NCI-H1436 treated with DMSO at 0.1 percent for 48 hours (cell line): ENCODE measurements at places on chromosomes 7 and 10.

DNA sequence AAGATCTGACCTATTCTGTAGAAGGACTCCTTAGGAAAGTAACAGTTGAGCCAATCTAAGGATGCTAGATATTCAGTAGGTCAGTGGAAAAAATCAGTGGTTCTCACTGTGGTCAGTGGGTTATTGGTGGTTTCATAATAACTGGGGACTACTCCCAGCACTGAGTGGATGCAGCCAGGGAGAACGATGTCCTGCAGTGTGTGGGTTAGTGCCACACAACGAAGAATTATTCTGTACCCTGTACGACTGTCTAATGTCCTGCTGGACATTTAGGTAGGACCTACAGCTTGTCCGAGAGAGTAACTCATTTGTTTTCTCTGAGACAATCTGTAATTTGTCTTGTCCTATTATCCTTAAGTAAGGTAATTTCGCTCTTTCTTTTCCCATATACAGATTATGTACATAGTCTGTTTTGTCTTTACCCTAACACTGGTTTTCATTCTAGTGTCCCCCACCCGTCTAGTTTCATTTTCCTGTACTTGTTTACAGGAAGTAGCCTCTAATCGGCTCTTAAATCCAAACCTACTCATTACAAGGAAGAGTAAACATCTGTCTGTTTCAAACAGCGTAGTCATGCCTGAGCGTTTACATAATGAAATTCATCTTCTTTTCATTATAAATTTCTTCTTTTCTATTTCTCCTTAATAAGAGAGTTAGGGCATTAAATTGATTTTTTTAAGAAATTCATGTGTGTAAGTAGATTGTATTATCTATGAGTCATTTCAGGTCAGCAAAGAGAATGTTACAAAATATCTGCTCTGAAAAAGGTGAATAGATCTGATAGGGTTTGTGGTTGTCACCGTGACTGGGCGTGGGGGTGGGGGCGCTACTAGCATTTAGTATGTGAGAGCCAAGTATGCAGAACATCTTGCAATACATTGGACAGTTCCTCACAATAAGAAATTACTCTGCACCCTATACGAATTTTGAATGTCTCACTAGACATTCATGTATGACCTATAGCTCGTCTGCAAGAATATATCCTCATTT is 8.3 kb upstream of the ZC3HAV1L start:
- peak; percentile 6 for DNase-seq

- DNase-seq: no peak
Observed at GRCh38 chr7:142248-142941, 50.0 kb upstream of the FAM20C start.

DNA sequence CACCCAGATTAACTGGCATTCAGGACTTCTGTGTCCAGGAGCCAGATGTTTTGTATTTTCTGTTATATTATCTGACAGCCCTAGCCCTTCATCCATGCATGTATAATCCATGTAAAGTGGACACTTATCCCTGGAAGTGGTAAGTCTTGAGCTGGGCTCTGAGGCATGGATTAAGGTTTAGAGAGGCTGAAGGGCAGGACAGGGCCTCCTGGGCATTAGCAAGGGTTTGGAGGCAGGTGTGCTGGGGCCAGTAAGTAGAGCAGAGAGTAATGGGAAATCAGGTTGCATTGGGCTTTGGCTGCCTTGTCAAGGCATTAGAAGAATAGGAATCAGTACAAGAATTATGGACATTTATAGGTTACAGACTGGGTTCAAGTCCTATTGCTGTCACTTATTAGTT is 138.0 kb downstream of the DYNC1I1 start:
- DNase-seq: no peak

GRCh38 chr7:149867762-149868622 is 5.8 kb upstream of the ATP6V0E2 start:
- no peak for DNase-seq

DNA sequence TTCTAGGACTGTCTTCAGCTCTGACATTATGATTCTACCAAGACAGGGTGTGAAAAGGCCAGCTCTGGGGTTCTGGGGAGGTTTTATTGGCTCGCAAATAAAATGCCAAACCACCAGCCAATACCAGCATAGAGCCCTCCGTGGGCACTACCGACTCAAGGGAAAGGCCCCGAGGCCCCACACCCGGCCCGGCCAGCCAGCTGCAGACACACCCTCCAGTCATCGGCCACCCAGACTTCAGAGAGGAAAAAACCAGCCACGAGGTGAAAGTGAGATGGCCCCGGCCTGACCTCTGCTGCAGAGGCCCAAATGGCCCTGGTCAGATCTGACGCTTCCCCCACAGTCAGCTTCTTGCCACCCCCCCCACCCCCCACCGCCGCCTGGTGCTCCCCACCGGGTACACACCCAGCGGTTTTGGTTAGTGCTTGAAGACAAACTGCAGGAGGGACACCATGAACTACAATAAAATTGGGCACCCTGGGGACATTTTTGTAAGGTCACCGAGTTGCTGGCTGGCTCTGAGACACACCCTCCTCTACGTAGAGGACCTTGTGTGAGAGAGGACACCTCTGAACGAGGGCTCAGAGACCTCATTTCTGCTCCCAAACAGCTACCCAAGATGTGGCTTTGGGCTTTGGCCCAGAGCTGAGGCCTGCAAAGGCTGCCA is 79.9 kb downstream of the PRKAG2 start:
- no peak for DNase-seq

- DNase-seq: no peak
Observed at GRCh38 chr10:86222336-86222650, 144.3 kb downstream of the GRID1 start.

DNA sequence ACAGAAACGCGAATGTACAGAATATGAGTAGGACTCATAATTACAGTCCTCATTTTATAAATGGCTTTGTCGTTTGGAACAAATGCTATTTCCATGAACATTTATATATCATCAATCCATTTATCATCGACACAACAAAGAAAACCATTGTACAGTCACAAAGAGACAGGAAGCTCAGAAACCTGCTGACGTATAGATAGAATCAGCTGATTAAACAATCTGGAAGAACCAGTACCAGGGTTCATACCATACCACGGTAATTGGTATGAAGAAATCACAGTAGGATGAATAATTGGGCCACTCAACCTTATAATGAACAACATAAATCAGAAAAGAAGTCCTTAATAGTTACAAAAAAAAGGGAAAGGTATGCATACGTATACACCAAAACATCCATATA is 295.0 kb downstream of the PARD3 start:
- peak; percentile 42 for DNase-seq

DNA sequence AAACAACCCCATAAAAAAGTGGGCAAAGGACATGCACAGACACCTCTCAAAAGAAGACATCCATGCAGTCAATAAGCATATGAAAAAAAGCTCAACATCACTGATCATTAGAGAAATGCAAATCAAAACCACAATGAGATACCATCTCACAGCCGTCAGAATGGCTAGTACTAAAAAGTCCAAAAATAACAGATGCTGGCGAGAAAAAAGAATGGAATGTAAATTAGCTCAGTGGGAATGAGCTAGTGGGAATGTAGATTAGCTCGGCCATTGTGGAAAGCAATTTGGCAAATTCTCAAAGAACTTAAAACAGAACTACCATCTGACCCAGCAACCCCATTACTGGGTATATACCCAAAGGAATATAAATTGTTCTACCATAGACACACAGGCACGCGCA is 287.0 kb downstream of the WDR37 start:
- DNase-seq: no peak

GRCh38 chr7:157428554-157428945 is 91.7 kb downstream of the DNAJB6 start:
- no peak for DNase-seq

DNA sequence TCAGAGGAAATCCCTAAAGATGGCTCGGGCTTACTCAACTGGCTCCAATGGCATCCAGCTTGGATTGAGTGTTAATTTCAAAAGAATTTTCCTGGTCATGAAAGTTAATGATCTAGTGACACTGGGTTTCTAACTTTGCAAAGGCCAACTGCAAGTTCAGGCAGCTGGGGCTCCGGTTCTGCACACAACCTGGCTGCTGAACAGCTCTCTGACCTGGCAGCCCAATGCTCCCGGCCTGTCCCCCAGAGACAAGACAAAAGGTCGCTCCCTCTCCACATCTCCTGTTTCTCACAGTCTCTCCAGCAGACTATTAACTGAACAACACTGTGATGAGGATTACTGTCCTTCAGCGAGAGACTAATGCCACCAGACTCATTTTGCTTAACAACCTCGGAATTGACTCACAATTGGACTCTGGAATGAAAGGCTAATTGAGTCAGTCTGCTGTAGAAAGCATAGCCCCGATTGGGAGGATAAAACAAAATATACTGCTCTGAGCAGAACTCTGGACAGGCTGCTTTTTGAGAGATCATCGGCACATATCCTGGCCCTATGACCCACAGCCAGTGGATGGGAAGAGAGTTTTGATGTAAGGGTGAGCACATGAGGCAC is 174.5 kb downstream of the GFRA1 start:
- no peak for DNase-seq

DNA sequence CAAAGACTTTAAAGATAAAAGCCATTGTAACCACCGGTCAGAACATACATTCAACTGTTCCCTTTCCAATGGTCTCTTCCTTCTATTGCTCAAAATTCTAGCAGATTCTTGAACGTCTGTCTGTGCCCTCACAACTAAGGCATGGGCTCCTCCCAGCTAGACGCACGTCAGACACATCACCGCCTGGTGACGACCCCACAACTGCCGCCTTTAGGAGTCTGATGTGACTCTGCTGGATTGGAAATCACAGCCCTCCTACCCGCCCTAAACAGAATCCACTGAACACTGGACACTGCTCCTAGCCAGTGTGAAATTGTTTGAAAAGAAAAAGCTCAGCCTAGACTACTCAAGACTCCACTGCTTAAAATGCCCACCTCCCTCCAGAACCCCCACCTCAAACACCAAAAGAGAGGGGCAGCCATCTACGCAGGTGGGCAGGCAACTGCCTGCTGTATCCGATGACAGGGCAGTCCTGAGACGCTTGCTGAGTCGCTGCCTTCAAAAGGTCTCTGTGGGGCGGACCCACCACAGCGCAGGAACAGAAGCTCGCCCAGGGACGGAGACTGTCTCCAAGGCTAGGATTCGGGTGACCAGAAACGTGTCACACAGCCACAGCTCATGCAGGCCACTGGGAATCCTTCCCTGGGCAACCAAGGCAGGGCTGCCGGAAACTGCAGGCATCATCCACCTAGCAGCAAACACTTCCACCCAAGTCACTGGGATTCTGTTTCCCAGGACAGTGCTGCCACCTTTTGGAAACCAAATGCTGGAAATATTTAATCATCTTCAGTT is 34.7 kb downstream of the GSDME start:
- DNase-seq: no peak

GRCh38 chr10:30631188-30631587 is 1.6 kb upstream of the LYZL2 start:
- no peak for DNase-seq

DNA sequence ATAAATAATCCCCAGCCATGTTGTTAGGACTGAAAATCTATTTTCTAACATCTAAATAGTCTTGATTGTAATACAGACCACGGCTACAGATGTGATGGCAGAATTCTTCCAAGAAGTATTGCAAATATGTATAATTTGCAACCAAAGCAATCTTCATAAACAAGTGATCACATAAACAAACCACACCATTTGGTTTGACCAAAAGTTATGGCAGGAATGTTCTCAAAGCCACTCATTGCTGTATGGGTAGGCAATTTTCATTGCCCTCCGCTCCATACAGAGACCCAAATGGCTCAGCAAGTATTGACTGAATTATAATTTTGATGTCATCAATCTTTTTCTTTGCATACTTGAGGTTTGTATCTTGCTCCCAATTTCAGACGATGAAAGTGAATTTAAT is 19.0 kb upstream of the RHOBTB1 start:
- DNase-seq: no peak

- peak; percentile 81 for DNase-seq
Observed at GRCh38 chr7:12490107-12490688, 80.3 kb upstream of the SCIN start.

GRCh38 chr7:135704074-135704473 is 23.9 kb downstream of the SLC13A4 start:
- DNase-seq: no peak

DNA sequence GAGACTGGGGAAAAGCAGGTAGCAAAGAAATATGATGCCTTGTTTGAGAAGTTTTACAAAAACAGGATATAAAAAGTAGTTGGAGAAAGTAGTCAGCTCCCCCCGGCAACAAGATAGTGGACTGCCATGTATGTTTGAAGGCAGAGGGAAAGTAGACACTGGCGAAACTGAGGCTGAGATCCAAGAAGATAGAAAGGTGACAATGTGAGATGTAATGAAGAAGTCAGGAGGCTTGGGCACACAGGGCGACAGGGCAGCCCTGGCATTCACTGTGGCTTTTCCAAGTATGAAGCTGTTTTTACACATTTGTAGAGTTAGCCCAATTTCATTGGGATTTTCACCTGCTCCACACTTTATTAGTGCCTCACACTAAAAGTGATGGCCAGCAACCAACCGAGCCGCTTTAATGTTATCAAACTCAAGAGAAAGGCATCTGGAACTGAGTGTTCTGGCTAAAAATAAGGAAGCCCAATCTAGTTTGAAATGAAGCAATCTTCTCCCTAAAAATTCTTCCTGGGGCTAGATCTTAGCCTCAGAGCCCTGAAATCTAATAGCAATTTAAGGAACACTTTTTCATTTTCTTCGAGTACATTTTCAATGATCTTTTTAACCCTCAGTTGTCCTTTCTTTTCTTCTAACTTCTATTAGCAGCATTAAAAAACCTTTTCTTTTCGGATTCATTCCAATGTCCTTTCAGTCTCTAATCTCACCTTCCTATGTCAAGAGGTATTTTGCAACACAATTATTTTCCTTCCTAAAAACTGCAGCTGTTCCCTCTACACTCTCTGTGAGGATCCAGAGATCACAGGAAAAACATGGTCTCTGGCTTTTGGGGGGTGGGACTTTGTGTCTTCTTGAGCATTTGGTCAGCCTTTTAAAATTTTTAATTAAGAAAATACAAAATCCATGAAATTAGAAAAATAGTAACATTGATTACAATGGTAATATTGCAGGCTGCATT is 108.0 kb downstream of the RNLS start:
- no peak for DNase-seq

DNA sequence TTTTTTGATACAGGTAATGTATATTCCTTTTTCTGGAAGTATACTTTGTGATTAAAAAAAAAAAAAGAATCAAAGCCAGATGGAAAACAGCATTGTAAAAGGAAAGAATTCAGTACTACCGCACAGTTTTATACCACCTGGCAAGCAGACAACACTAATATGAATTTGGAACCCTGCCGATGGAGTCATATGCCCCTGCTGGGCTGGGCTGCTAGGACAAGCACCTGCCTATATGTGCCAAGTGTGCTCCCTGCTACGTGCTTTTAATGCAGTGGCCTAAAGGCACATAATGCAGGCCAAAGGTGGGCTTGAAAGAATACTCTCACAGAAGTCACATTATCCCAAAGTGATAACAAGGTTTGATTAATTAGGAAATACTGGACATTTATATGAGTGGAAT is 29.8 kb upstream of the WAC start:
- no peak for DNase-seq

GRCh38 chr7:153393666-153394065 is 634.1 kb downstream of the ACTR3B start:
- DNase-seq: no peak
